ENCODE measurements at places on chromosomes 4 and X.

- DNase-seq, result no peak
Observed at GRCh38 chr4:53075162-53075785, 213.2 kb downstream of the RASL11B start.

DNA sequence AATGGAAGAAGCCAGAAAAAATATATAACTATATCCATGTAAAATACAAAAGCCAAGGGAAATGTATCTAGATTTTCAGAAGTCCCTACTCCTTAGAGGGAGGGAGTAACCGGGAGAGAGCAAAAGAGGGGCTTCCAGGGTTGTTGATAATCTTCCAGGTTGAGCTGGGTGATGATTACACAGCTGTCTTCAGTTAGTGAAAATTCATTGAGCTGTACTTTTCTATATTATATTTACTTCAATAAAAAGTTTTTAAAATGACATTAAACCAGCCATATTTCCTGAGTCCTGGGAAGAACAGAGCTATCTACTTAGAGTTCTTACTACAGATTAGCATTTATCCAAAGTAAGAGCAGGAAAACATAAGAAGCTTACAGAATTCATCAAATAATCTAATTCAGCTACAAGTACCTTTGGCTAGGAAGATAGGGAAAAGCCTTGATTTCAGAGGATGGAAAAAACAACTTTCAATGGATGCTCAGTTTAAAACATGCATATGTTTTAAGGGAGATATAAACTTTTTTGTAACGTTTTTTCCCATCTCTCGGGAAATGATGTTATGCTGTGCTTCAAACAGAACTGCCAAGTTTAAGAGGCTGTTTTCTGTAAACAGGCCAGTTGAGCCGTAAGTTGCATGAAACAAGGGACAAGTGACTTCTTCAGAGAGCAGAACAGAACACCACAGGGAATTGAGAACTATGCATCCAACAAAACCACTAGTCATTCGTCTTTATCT, 204.6 kb downstream of the SCFD2 start:
- DNase-seq, result no peak

DNA sequence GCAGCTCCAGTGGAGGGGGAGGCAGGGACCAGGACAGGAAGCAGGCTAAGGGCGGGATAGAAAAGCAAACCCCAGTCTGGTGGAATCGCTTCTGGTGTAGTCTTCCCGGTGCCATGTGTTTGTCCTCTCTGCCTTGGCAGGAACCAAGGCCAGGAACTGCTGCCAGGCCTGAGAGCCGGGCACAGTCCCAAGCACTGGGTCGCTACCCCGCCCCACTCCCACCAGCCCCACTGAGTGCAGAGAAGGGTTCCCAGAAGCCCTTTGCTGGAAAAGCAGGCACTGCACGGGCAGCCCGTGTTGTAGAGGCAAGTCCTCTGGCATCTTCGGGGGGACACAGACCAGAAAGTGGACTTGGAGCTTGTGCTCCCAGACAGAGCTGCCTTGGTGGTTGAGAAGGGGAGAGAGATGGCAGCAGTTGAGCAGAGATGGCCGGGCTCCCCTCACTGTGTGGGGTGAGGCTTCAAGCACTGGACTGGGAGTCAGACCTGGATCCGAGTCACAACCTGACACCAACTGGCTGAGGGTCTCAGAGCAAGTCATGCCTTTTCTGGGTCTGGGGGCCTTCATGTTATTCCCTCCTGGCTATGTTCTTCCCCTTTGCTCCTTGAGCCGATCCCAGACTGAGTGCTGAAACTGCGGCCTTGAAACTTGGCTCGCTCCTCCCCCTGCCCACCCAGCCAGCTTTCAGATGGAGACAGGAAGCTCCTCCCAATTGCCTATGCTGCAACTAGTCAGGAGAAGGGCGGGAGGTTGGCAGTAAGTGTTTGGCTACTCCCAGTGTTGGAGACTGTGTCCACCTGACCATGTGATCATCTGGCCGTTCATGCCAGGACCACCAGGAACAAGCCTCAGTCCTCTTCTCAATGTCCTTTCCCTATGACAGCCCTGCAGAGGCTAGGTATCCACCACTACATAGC, 59.7 kb upstream of the MTM1 start:
- peak; percentile 76 for DNase-seq

DNA sequence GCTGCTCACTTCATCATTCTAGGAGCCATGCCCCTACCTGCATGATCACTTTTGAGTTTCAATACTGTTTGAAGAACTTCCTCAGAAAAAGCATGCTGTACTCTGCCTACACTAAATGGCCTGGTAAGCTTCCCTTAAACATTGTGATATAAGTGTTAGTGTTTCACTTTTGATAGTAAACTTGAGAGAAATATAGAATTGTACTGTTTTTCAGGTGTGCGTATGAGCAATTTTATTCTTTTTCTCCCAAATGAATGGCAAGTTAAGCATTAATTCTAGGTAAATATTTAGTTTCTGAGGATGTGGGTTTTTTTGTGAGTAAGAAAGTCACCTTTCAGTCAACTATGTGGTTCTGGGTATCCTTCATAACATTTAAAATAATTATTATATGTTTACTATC, 484.5 kb downstream of the IL15 start:
- DNase-seq, result no peak

GRCh38 chr4:170003071-170004070, 22.8 kb downstream of the MFAP3L start:
- DNase-seq, result no peak

DNA sequence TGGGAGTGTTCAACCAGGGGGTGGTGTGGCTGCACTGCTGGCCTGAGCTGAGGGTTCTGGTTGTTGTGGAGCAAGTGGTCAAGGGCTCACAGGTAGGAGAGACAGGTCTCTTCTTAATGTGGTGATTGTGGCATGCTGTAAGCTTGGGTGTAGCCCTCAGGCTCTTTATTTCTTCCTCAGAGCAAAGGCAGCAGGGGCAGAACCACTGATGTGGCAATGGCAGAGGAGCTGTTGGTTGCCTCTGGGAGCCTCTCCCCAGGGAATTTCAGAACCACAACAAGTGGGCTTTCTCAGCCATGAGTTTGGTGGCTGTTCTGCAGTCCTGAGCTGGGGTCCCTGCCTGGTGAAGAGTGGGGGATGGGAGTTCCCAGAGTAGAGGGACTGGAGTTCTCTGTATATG, 1017.2 kb downstream of the SH3BGRL start:
- DNase-seq, result no peak

DNA sequence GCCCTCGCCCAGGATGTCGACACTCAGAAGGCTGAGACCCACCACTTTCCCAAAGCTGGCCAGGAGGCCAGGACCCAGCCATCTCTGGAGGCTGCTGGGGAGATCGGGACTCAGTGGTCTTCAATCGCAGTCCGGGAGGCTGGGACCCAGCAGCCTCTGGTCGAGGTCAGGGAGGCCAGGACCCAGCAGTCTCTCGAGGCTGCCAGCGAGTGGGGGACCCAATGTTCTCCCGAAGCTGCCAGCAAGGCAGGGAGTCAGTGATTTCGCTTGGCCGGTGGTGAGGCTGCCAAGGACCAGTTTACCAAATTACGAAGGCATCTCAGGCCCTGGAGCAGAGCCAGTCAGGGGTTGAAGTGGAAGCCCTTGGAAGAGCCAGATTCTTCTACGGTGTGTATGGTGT, 181.6 kb downstream of the NAF1 start:
- no peak for DNase-seq

GRCh38 chr4:28709891-28710290, 1849.2 kb downstream of the STIM2 start:
- DNase-seq, result no peak

DNA sequence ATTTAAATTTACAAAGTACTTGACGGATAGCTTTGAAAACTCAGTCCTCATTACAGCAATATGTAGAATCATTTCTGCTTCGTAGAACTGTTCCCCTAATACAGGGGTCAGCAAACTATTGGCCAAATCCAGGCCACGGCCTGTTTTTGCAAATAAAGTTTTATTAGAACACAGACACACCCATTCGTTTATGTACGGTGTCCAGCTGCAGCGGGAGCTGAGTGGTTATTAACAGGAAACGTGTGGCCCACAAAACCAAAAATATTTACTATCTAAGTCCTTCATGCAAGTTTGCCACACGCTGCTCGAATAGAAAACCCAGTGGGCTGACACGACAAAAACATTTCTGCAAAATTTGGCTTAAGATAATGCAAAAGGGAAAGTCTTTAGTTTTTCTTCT, 146.5 kb downstream of the AFAP1 start:
- no peak for DNase-seq

DNA sequence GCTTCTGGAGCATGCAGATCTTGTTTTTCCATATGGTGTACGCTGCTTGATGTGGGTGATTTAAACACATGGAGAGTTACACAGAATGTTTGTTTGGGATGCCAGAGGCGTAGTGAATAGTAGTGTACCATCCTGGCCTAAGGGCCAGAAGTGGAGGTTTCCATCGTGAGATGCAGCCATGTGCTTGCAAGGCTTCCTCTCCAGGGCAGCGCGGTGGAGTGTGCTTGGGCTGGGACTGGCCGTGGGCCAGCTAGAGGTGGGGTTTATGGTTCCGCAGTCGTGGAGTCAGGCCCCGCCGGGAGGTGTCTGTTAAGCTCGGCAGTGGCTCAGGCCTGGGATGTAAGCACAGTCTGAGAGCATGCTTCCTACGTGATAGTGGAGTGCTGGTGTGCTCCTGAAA, 14.0 kb downstream of the STOX2 start:
- DNase-seq, result no peak

DNA sequence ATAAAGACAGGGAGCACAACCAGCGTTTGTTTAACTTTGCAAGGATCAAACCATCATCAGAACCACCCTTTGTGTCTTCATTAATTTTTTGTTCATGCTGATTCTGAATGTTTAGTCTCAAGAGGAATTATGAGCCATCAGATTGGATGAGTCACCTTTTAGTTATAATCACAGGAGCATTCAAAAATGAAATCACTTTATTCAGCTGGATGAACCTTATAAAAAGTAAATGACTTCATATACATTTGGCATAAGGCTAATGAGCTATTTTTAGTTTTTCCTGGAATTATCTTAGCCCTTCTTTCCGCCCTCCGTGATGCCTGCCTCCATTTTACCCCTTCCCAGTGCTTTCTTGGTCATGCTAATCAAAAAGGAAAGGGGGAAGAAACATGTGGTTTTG, 103.6 kb downstream of the SORBS2 start:
- DNase-seq, result no peak

- DNase-seq, result no peak
Observed at GRCh38 chrX:102708900-102709299, 3.3 kb upstream of the GPRASP2 start.

DNA sequence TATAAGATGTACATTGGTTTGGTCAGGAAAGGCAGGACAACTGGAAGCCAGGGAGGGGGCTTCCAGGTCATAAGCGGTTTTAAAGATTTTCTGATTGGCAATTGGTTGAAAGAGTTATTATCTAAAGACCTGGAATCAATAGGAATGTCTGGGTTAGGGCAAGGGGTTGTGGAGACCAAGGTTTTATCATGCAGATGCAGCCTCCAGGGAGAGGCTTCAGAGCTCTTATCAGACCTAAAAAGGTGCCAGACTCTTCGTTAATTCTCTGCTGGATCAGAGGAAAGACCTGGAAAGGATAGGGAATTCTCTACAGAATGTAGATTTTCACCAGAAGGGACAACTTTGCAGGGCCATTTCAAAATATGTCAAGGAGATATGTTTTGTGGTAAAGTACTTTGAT, 62.8 kb downstream of the BEX3 start:
- DNase-seq, result no peak

GRCh38 chrX:123087326-123087725, 96.8 kb upstream of the GRIA3 start:
- no peak for DNase-seq

DNA sequence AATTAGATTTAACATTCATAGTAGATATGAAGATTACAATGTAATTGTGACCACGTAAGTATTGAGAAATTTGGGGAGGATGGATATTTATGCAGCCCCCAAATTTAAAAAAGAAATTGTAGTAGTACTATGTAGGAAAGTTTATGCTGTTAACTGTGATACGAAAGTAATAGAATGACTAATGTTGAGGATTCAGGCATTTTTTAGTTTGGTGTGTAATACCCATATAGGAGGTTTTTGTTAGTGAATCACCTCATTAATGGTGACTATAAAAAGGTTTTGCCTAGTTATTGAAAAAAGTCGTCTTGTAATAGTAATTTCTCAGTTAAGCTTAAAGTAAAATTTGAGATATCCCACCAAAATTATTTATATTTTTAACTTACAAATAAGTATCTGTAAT, 67.2 kb downstream of the SMARCAD1 start:
- no peak for DNase-seq

- no peak for DNase-seq
Observed at GRCh38 chrX:119762718-119763117, 4.3 kb downstream of the SOWAHD start.

DNA sequence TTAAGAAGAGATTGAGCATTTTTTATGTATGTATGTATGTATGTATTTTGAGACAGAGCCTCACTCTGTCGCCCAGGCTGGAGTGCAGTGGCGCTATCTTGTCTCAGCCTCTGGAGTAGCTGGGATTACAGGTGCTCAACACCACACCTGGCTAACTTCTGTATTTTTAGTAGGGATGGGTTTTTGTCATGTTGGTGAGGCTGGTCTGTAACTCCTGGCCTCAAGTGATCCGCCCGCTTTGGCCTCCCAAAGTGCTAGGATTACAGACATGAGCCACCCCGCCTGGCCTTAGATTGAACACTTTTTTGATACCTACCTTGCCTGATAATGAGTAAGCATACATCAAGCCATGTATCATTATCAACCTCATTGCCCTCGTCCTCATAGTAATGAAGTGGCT, 2.7 kb downstream of the N4BP2 start:
- DNase-seq, result no peak

DNA sequence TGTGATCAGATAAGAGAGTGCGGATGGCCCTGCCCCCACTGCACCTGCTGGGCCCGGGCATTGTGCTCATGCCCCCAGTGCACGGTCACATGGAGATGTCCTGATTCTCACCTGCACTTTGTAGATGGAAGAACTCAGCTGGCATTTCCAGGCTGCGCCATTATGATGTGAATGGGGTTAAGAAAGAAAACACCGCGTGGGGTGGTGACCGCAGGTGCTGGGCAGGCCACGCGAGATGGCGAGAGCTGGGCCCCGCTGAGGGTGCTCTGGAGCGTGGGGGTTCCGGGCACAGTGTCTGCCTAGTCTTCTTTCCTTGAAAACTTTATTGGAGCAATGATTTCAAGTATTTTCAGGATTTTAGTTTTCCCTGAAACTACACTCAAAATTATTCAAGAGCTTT, 17.8 kb upstream of the HGFAC start:
- no peak for DNase-seq
